ENCODE measurements at places on chromosomes 5 and 9.

- DNase-seq = no peak
These were observed 9.5 kb upstream of the QRFP start for GRCh38 chr9:130905902-130906734.

- no peak for DNase-seq
These were observed 310.2 kb downstream of the ADGRV1 start for GRCh38 chr5:90868799-90869198.

DNA sequence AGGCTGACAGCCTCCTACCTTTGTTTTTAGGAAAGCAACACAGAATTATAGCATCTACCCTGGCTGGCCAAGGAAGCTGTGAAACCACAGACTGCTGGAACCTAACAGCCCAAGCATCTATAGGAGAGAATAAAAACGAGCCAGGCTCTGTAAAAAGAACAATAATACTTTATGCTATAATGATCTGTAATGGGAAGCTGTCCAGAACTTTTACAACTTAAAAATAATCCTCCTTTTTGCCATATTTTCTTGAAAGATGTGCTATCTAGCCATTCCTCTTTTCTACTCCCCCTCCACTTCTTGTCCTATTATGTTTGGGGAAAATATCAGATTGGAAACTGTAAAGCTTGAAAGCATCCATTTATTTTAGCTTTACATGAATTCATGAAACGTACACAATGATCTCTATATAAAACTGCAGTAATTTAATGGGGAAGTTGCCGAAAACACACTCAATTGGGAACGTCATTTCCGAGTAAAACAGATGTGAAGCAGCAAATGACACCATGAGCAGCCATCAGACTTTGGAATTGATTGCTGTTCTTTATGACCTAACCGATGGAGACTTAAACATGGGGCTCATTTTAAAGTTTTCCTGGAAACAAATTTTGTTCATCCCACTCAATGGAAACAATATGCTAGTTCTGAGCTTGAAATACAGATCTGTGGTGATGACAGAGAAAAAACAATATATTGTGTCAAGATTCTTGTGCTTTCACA lies 450.3 kb upstream of the CLINT1 start:
- no peak for DNase-seq

DNA sequence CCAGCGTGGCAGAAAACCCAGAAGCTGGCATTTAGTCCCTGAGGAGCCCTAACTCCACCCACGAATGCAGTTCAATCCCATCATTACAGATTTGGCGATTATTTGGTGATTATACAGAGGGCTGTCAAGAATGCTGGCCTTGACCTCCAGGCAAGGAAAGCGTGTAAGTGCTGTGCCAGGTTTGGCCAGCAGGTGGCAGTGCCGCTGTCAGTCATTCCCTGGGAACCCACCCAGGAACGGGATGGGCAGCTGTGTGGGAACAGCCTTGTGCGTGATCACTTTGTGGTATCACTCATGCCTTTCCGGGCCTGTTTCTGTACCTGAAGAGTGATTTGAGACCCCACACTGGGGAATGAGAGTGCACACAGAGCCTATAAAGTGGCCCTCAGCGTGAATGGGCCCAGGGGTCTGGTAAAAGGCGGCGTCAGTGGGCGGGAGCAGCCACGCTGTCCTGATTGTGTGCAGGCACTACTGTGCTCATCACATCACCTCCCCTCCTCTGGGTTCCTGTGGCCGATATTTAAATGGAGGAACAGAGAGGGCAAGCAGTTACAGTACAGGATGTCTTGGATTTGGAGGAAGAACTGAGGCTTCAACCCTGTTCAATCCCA lies 215.6 kb downstream of the ROR2 start:
- peak; percentile 8 for DNase-seq

- no peak for DNase-seq
These were observed 36.3 kb upstream of the CDKN2B start for GRCh38 chr9:22045423-22045822.

DNA sequence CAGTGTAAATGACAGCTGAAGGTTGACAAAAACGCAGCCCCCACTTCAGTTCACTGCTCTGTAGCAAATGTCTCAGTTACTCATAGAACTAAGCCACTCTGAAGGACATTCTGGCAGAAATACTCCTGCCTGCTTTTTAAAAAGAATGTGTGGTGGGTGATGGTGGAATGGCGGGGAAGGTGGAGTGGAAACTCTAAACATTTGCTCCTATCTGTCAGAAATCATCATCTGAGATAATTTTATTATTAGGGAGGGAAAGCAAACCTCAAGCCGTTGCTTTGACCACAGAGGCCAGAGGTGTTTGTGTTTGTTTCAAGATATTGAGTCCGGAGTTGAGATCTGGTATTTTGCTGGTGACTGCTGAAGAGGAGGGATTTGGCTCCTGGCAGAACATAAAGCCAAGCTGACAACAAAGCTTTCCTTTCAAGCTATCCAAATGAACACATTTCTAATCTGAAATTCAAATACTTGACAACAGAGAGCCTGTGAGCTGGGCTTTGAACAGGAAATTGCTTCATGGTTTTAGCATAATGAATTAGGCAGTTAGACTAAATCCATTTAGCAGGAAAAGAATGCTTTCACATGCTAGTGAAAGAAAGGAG lies 362.7 kb downstream of the CSNK1G3 start:
- no peak for DNase-seq

DNA sequence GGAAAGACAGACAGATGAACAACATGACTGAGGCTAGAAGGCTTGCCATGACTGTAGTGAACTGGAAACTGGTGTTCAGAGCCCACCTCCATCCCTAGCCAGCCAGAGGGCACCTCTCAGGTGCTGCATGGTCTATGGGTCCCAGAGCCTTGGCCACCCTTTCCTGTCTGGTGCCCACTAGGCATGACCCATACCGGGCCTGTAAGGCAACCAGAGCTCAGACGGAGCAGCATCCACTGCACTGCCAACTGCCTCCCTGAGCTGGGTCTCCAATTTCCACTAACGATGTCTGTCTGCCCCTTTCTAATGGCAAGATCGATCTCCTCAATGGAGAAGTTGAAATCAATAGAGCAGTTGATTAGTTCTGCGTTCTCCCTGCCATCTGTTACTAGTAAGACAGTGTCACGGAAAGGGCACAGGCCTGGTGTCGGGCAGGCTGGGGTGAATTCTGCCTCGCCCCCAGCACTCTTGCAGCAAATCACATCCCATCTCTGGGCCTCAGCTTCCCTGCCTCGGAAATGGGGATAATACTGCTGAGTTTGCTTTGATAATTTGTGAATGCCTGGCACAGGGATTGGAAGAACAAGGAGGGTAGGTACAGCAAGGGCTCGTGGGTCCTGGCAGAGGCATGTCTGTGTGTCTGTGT lies 172.3 kb upstream of the MVB12B start:
- no peak for DNase-seq

GRCh38 chr5:14401639-14402038 lies 180.0 kb upstream of the OTULINL start:
- no peak for DNase-seq

- no peak for DNase-seq
These were observed 8.8 kb upstream of the RASGRF2 start for GRCh38 chr5:80951366-80951765.

GRCh38 chr5:3355126-3355525 lies 240.5 kb upstream of the IRX1 start:
- DNase-seq = no peak
